ENCODE measurements at places on chromosomes 1 and 21.

GRCh38 chr1:78275456-78275855 lies 215.3 kb upstream of the PTGFR start:
- DNase-seq: no peak

GRCh38 chr1:193590102-193590501 lies 403.7 kb upstream of the B3GALT2 start:
- no peak for DNase-seq

GRCh38 chr1:95226781-95227660 lies 7.0 kb upstream of the RWDD3 start:
- DNase-seq: no peak

DNA sequence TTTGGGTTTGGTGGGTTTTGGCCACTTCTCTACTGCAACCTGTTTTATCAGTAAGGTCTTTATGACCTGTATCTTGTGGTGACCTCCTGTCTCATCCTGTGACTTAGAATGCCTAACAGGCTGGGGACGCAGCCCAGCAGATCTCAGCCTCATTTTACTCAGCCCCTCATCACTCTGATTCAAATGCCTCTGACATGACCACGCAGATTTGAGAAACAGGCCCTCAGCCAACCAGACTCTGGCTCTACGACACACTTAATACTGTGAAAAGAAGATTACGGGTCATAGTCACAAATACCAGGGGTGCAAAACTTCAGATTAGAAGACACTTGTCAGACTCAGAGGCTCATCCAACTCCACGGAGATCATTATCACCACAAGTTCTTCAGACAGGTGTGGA lies 28.3 kb upstream of the KIF26B start:
- no peak for DNase-seq

- no peak for DNase-seq
These were observed 22.7 kb upstream of the PIK3CD start for GRCh38 chr1:9628541-9629444.

- DNase-seq: no peak
These were observed 118.8 kb downstream of the HUNK start for GRCh38 chr21:31991356-31992331.

- DNase-seq: no peak
These were observed 5.2 kb downstream of the TMCO1 start for GRCh38 chr1:165763442-165763841.

GRCh38 chr21:31665397-31665796 lies 5.9 kb downstream of the SOD1 start:
- DNase-seq: peak; percentile 69

Data from COLO829 (cell line).